Esophagus squamous epithelium (tissue), 5 donors: ENCODE measurements at places on chromosomes 5 and 9.

DNA sequence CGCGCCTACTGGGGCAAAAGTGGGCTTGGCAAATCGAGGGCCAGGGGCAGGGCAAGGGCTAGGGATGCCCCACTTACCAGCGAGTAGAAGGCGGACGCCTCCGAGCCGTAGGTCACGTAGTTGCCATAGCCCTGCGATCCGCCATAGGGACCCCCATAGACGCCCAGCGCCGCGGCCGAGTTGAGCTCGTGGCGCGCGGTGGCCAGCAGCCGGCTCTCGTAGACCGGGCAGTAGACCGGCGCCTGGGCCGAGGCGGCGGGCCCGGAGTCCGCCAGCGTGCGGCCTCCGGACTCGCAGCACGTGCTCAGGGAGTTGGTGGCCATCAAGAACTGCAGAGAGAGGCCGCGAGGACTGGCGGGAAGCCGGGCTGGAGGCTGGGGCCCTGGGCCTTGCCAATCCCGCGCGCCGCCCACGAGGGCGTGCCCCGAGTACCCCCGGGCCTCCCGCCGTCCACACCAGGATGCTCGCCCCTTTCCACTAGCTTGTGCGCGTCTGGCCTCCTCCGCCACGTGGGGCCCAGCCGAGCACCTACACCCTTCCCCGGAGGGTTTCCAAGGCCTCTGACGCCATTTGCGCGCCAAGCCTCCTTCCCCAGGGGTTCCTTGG lies 891 bp downstream of the IRX4 start:
- H3K27me3 ChIP-seq: peaks cover 6% of the 10 kb centered on the region
- H3K27ac ChIP-seq: peak overlapping the region; percentile 94
- H3K4me3 ChIP-seq: peak overlapping the region; percentile 61
- H3K36me3 ChIP-seq: no peaks in the 10 kb centered on the region

DNA sequence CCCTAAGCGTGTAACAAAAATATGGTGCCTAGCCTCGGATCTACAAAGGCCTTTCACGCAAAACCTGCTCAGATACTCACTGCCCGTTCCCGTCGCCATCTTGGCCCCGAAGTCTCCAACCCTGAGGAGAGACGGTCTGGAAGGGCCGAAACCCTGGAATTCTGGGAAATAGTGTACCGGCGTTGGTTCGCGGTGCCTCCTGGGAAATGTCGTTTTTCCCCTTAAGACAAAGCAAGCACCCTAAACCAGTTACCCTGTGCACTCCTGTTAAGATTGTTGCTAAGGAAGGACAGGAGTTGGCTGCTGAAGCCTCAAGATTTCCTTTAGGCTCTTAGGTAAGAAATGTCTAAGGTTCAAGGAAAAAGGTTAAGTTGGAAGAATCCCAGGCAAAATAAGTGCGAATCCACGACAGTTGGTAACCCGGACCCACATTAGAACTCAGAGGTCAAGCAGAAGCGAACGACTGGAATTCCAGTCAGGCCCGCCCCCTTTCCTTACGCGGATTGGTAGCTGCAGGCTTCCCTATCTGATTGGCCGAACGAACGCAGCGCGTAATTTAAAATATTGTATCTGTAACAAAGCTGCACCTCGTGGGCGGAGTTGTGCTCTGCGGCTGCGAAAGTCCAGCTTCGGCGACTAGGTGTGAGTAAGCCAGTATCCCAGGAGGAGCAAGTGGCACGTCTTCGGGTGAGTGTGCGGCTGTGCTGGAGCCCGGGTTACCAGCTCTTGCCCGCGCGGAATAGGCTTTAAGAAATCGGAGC lies at the start of the genes BRD8 and KIF20A:
TSS of gene BRD8 (minus strand) at position 115 of the 761 bp plus-strand sequence. CDS start at position 99, 16 bp downstream.
TSS of gene KIF20A (plus strand) at position 597 of the 761 bp plus-strand sequence. CDS start 569 bp downstream, outside the sequence.
- no peaks in the 10 kb centered on the region for H3K27me3 ChIP-seq
- peak; percentile 73 for DNase-seq
- peaks cover 38% of the 10 kb centered on the region for H3K4me1 ChIP-seq
- peaks cover 60% of the 10 kb centered on the region for H3K36me3 ChIP-seq
- peak within 1 kb of the TSS; percentile 92 for H3K27ac ChIP-seq

DNA sequence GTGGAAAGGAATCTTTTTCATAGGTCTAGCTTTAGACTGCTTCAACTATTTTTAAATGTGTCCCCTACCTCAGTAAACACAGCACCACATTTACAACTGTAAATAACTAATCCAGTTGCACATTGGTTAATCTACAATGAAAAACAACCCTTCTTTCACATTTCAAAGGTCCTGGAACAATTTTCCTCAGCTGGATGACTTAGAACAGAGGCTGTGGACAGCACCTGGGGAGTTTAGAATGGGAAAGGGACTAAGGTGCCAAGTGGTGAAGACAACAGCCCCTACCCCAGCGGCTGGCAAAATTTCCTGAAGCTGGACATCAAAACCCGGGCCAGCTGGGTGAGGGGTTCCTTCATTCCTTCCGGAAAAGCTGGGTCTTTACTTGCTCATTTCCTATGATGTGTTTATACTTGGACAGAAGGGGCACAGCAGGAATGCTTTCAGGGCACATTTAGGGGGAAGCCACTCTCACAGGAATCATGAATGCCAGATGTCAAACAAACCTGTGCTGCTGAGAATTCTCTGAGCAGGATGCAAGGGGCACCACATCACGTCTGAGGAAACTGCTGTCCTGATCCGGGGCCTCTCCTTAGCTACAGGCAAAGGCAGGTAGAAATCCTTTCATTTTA lies 158.3 kb downstream of the NR2F1-AS1 start:
- H3K36me3 ChIP-seq: no peaks in the 10 kb centered on the region
- no peak overlapping the region for H3K27ac ChIP-seq
- H3K27me3 ChIP-seq: no peaks in the 10 kb centered on the region
- H3K4me1 ChIP-seq: peaks cover 3% of the 10 kb centered on the region

GRCh38 chr9:3441197-3441816 lies 84.5 kb downstream of the RFX3 start:
- no peaks in the 10 kb centered on the region for H3K27me3 ChIP-seq
- no peak for DNase-seq
- H3K4me3 ChIP-seq: no peak overlapping the region
- no peak overlapping the region for H3K27ac ChIP-seq
- no peaks in the 10 kb centered on the region for H3K36me3 ChIP-seq

DNA sequence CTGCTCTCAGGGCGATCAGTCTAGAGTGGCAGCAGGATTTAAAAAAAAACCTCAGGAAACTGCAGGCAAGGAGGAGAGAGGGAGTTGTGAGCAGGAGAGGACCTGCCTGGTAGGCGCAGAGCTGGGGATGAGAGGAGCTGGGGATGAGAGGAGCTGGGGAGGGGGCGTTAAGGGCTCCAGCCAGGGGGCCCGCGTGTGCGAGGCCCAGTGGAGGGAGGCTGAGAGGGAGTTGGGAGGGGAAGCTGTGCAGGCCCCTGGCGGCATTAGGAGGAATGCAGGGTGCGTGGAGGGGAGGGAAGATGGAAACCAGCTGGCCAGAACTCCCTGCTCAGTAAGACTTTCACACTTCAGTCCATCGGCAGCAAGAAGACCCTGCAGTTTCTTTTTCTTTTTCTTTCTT lies 45.2 kb upstream of the HMCN2 start:
- no peak overlapping the region for H3K27ac ChIP-seq
- H3K27me3 ChIP-seq: no peaks in the 10 kb centered on the region
- H3K4me1 ChIP-seq: no peaks in the 10 kb centered on the region
- no peak overlapping the region for H3K4me3 ChIP-seq

- DNase-seq: no peak
- no peaks in the 10 kb centered on the region for H3K36me3 ChIP-seq
- H3K4me1 ChIP-seq: no peaks in the 10 kb centered on the region
- no peak overlapping the region for H3K4me3 ChIP-seq
These were observed 62.6 kb upstream of the IL12B start for GRCh38 chr5:159392871-159393270.

DNA sequence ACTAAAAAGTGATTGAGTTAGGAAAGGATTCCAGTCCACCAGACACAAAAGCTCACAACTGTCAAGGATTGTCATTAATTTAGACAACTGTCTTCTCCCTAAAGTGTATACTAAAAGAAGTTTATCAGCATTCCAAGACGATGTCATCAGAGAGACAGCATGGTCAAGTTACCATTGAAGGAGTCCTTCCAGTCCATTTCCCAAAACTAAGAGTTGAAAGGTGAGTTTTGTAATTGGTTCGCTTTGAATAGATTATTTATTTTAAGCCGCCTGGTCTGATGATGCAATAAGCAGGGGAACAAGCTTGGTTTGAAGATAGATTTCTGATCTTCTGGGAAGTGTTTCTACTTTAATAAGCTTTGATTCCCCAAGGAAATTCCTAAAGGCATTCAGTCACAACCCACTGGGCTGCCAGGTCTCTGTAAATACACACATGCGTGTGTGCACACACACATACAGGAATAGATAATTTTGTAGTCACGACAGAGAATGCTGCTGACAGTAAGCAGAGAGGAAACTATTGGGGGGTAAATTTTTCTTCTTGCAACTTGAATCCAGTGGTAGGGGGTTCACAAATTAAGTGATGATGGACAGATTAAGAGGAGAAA lies 234.8 kb downstream of the PIK3R1 start:
- DNase-seq: no peak
- peak overlapping the region; percentile 21 for H3K27ac ChIP-seq
- H3K4me3 ChIP-seq: no peak overlapping the region
- no peaks in the 10 kb centered on the region for H3K27me3 ChIP-seq
- no peaks in the 10 kb centered on the region for H3K36me3 ChIP-seq

DNA sequence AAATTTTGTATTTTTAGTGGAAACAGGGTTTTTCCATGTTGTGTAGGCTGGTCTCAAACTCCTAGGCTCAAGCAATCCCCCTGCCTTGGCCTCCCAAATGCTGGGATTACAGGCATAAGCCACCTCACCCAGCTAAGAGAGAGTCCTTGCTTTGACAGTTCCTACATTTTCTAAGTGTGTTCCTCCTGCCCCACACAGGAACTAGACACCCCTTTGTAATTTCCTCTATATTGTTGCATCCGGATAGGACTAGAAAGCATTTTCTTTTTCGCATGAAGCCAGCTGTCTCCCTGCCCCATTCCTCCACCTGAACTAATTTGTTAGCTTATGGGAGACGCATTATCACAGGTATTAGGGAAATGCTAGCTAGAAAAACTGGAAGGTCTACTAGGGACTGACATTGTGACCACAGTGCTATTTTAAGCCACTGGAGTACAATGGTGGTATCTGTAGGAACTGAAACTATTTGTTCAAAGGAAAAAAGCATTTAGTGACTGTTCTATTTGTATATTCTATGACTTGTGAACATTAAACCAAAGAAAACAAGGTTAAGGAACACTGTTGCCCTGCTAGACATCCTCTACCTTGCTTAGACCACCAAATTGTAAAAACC lies 214.1 kb downstream of the SMARCA2 start:
- DNase-seq: no peak
- peaks cover 63% of the 10 kb centered on the region for H3K4me1 ChIP-seq
- no peak overlapping the region for H3K4me3 ChIP-seq
- peak overlapping the region; percentile 52 for H3K27ac ChIP-seq
- H3K27me3 ChIP-seq: no peaks in the 10 kb centered on the region

GRCh38 chr5:56910210-56910965 lies 992 bp downstream of the SETD9 start:
- no peaks in the 10 kb centered on the region for H3K36me3 ChIP-seq
- peak overlapping the region; percentile 78 for H3K4me3 ChIP-seq
- no peaks in the 10 kb centered on the region for H3K27me3 ChIP-seq
- DNase-seq: no peak
- peaks cover 18% of the 10 kb centered on the region for H3K4me1 ChIP-seq
- H3K27ac ChIP-seq: peak overlapping the region; percentile 93

GRCh38 chr5:113806250-113806649 lies 292.8 kb downstream of the YTHDC2 start:
- H3K27me3 ChIP-seq: no peaks in the 10 kb centered on the region
- no peaks in the 10 kb centered on the region for H3K36me3 ChIP-seq
- DNase-seq: no peak
- H3K4me1 ChIP-seq: no peaks in the 10 kb centered on the region

- H3K4me3 ChIP-seq: no peak overlapping the region
- no peak for DNase-seq
- no peak overlapping the region for H3K27ac ChIP-seq
- no peaks in the 10 kb centered on the region for H3K4me1 ChIP-seq
These were observed 129.4 kb upstream of the RASA1 start for GRCh38 chr5:87138091-87138805.

DNA sequence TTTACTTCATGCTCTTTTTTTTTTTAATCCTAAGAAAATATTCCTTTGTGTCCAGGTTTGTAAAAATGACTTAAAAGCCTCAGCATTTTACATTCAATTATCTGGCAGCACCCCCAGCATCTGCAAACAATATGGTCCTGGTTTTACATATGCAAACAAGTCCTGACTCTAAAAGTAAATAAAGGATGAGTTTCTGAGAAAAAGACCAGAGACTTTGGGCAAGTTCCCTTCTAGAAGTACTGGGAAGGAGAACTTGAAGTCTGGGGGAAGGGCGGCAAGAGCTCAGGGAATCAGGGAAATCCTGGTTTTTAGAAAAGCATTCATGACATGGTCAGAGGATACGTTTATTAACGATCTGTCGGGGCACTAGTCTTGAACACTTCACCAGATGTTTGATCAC lies 25.8 kb downstream of the COL23A1 start:
- H3K4me3 ChIP-seq: no peak overlapping the region
- peaks cover 4% of the 10 kb centered on the region for H3K4me1 ChIP-seq
- no peak for DNase-seq
- H3K36me3 ChIP-seq: no peaks in the 10 kb centered on the region

GRCh38 chr5:53001541-53001940 lies 12.4 kb downstream of the ITGA2 start:
- H3K4me3 ChIP-seq: no peak overlapping the region
- H3K27ac ChIP-seq: no peak overlapping the region
- no peaks in the 10 kb centered on the region for H3K36me3 ChIP-seq
- no peaks in the 10 kb centered on the region for H3K27me3 ChIP-seq

- H3K27me3 ChIP-seq: no peaks in the 10 kb centered on the region
- H3K4me3 ChIP-seq: peak overlapping the region; percentile 76
- no peak for DNase-seq
- H3K36me3 ChIP-seq: no peaks in the 10 kb centered on the region
- H3K4me1 ChIP-seq: peaks cover 38% of the 10 kb centered on the region
These were observed 1.8 kb downstream of the LPCAT1 start for GRCh38 chr5:1521671-1522600.

GRCh38 chr9:94720846-94721549 lies 5.5 kb upstream of the AOPEP start:
- H3K27ac ChIP-seq: peak overlapping the region; percentile 14
- no peaks in the 10 kb centered on the region for H3K36me3 ChIP-seq
- no peak overlapping the region for H3K4me3 ChIP-seq
- peaks cover 21% of the 10 kb centered on the region for H3K4me1 ChIP-seq
- DNase-seq: no peak
- H3K27me3 ChIP-seq: no peaks in the 10 kb centered on the region

GRCh38 chr5:122703203-122703602 lies 71.7 kb upstream of the SNX2 start:
- no peak overlapping the region for H3K4me3 ChIP-seq
- H3K27ac ChIP-seq: no peak overlapping the region
- no peaks in the 10 kb centered on the region for H3K4me1 ChIP-seq
- no peaks in the 10 kb centered on the region for H3K27me3 ChIP-seq

GRCh38 chr9:126663661-126664072 lies 49.9 kb downstream of the LMX1B start:
- peaks cover 95% of the 10 kb centered on the region for H3K27me3 ChIP-seq
- H3K27ac ChIP-seq: no peak overlapping the region
- DNase-seq: no peak
- H3K36me3 ChIP-seq: no peaks in the 10 kb centered on the region
- H3K4me3 ChIP-seq: no peak overlapping the region

GRCh38 chr9:38061326-38061977 lies 7.6 kb downstream of the SHB start:
- H3K36me3 ChIP-seq: no peaks in the 10 kb centered on the region
- H3K27me3 ChIP-seq: no peaks in the 10 kb centered on the region
- H3K4me1 ChIP-seq: peaks cover 100% of the 10 kb centered on the region
- DNase-seq: no peak
- no peak overlapping the region for H3K4me3 ChIP-seq

GRCh38 chr5:68476854-68477253 lies 261.3 kb downstream of the PIK3R1 start:
- H3K4me1 ChIP-seq: peaks cover 3% of the 10 kb centered on the region
- H3K4me3 ChIP-seq: no peak overlapping the region
- no peaks in the 10 kb centered on the region for H3K36me3 ChIP-seq
- H3K27ac ChIP-seq: no peak overlapping the region
